Suppressor macrophage (primary cell): ENCODE measurements at places on chromosomes 3 and 15.

DNA sequence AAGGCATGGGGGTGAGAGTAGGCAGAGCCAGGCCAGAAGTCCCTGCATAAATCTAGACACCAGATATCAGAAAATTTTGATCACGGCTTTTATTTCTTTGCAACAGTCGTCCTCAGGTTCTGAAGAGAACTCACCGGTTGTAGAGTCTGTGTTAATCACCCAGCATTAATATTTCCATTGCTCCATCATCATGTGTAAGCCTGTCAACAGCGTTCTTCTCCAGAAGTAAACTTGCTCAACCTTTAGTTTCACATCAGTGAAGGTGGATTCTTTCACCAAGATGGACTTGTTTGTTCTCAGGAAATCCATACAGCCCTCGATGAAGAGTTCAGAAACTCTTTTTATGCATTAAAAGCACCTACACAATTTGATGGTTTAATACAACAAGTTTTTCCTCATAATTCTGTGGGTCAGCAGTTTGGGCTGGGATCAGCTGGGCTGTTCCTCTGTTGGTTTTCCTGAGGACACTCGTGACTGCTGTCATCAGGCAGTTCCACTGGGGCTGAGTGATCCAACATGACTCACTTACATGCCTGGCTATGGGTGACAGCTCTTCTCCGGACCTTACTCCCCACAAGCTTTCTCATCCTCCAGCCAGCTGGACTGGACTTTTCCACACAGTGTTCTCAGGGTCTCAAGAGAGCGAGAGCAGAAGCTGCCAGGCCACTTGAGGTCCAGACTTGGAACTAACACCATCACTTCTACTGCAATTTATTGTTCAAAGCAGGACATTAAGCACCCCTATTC, 303.4 kb downstream of the ZNF621 start:
- peak; percentile 91 for DNase-seq

GRCh38 chr3:56857178-56857577, 55.4 kb upstream of the ARHGEF3 start:
- DNase-seq: no peak

- DNase-seq: peak; percentile 7
These were observed 99.0 kb downstream of the TMCC1 start for GRCh38 chr3:129794311-129795185.

DNA sequence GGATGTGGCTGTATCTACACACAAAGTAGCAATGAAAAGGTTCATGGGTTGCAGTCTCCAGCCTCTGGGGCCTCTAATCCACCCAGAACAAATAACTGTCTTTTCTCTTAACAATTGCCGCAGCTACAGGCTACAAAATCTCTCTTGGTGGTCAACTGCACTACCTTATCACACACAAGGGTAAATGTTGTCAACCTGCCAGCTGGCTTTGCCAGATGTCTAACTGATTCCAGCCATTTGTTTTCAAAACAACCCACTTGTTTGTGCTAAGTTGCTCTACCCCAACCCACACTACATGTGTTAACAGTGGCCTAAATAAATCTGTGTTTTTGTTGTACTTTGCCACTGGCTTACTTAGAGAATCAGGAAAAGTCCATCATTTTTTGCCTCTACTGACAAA, 447.3 kb downstream of the TAFA4 start:
- no peak for DNase-seq

- no peak for DNase-seq
These were observed at the start of gene SLC28A2 for GRCh38 chr15:45251888-45252287. SLC28A2 (plus strand) TSS chr15:45252234; CDS start chr15:45253216, 982 bp downstream.

GRCh38 chr15:36156879-36157427, 422.5 kb upstream of the CDIN1 start:
- DNase-seq: no peak

GRCh38 chr15:45456212-45457106, 66.1 kb downstream of the SLC30A4 start:
- peak; percentile 98 for DNase-seq

- no peak for DNase-seq
These were observed 38.9 kb upstream of the CLRN1 start for GRCh38 chr3:151011427-151011826.

DNA sequence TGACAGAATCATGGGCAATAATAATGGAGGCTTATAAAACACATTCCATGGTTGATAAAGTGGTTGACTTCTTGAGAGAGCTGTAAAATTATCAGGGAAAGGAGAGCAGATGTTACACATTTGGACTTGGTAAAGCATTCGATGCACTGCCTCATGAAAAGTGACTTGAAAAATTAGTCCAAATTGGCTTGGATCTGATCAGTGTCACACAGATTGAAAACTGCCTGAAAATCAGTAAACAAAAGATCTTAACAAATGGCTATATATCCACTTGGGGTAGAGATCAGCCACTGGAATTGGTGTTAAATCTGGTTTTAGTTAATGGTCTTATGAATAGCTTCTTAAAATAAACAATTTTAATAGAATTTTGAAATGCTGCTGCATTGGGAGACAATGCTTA, 20.3 kb downstream of the SHOX2 start:
- DNase-seq: no peak

- DNase-seq: no peak
These were observed 362.5 kb upstream of the EPHA3 start for GRCh38 chr3:88744896-88745295.

DNA sequence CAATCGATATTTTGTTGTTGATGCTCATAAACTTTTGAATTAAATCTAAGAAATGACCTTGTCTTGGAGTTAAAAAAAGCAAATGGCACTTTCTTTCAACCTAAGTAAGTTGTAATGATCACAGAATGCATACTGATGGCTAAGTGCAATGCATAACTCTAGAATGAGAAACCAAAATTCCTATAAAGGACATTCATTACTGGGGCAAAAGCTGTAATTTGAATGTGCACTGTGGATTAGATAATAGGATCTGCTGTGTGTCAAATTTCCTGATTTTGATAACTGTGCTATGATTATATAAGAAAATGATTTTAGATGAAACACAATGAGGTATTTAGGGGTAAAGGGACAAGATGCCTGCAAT, 14.3 kb downstream of the SIAH2 start:
- DNase-seq: no peak

GRCh38 chr3:3126477-3127431, at the start of gene TRNT1:
TRNT1 (plus strand) TSS chr3:3126940; CDS start chr3:3129041, 2,101 bp downstream.
- peak; percentile 98 for DNase-seq

DNA sequence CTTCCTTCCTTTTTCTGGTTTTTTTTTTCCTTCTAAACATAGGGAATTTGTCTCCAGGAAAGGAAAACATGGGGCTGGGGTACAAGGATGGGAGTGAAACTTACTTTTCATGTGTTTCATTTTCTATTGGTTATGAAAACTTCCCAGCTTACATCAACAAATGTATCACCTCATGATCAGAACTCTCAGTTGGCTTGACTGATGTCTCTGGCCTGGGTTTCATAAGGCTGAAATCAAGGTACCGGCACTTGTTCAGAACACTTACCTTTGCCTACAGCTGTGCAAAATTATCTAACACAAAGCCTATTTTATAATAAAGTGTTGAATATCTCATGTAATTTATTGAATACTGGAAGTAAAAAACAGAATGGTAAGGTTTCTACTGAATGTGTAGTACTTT, 91.8 kb upstream of the STT3B start:
- no peak for DNase-seq

GRCh38 chr3:110393941-110394340, 677.7 kb upstream of the NECTIN3 start:
- DNase-seq: no peak

DNA sequence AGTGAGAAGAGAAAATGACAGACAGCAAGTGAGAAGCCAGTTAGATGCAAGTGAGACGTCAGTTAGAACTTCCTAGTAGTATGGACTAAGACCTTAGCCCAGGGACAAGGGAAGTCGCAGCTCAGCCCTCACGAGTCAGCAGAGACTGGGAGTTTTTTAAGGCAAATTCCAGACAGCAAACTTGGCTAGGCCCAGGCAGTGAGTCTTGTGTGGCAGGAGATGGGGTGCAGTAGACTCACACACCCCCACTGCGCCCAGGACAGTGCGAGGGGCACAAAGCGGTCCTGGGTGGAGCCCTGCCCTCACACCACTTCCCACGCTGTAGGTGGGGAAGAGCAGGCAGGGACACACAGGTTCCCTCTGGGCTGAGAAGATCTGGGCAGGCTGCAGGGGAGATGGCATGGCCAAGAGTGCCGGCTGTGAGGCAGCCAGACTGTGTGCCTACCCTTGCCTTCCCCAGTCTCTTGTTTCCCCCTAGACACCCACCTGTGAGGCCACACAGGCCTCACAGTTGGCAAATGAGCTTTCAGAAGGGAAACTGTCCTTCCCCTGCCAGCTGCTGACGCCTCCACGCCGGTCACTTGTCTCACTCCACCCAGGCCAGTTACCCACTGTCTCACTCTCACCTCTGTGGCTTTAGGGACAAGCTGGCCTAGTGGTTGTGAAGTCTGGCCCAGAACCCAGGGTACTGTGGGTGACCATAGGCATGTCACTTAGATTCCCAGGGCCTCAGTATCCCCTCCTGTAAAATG, 13.7 kb upstream of the PRKCD start:
- DNase-seq: peak; percentile 86

GRCh38 chr3:81581966-81582599, 179.4 kb downstream of the GBE1 start:
- peak; percentile 45 for DNase-seq

GRCh38 chr3:51388286-51389029, 2.6 kb upstream of the RBM15B start:
- DNase-seq: peak; percentile 58

GRCh38 chr15:50051811-50052419, 67.1 kb downstream of the ATP8B4 start:
- peak; percentile 57 for DNase-seq

GRCh38 chr3:79003994-79004393, 763.8 kb downstream of the ROBO1 start:
- DNase-seq: no peak

GRCh38 chr15:49881866-49882265, 237.2 kb downstream of the ATP8B4 start:
- DNase-seq: no peak

DNA sequence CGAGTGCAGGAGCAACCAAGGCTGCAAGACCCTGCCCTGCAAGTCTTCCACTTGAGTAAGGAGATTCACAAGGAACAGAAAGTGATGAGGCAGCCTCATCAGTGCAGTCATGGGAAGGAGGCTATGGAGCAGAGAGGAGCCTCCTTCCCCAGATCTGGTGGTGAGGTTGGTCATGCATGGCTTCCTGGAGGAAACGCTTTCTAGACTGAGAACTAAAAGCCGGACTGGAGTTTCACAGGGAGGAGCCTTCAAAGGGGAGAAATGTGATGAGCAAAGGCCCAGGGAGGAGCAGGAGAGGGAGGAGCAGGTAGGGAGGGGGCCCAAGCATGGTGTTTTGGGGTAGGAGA, 139.9 kb downstream of the SRGAP3 start:
- DNase-seq: peak; percentile 72

GRCh38 chr3:196553551-196553950, 14.8 kb downstream of the WDR53 start:
- DNase-seq: no peak

- DNase-seq: no peak
These were observed 179.4 kb downstream of the VGLL4 start for GRCh38 chr3:11464356-11464755.

- DNase-seq: peak; percentile 99
These were observed at the start of gene GNB4 for GRCh38 chr3:179451265-179452175. GNB4 (minus strand) TSS chr3:179451470; CDS start chr3:179426200, 25,270 bp downstream.

DNA sequence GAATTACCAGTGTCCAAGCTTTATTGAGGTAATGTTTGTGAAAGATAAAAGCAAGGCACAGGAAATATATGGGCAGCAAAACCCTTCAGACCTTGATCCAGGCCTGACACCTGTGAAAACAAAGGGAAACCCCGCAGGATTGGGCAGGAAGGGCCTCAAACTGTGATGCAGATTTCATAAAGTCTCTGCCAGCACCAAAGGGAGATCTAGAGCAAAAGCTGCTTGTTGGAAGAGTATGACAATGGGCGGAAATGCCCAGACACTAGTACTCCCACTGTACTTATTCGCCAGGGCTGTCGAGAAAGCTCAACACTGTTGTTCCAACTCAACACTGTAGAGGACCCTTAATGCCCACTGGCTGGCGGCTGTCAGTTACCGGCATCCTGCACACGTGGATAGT, 207.9 kb downstream of the CD47 start:
- DNase-seq: no peak

DNA sequence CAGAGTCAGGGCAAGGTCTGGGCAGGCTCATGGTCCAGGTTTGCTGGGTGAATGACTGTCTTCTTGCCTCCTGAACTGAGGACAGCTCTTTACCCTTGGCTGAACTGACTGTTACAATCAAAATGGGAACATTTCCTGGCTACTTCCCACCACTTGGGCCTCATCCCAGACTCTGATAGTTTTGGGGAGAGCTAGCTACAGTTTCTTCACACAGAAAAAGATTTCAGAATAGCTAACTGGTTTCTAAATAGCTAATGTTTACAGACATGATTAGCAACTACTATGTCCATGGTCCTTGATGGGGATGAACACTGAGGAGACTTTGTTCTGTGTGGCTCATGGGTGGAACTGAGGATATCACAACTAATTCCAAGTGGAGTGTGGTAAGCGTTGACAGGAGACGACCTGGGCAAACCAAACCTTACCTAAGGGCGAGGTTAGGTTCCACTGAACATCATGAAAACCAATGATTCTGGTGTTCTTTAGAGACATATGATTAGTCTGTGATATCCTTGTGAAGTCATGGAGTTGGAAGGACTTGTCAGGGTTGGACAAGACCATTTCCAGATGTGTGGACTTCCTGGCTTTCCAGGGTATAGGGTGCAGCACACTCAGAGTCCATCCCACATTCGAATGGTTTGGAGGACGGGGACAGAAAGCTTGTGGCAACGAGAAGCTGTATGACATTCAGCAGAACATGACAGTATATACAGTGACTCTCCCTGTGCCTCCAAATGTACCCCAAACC, 7.3 kb downstream of the ALPK3 start:
- DNase-seq: no peak

GRCh38 chr3:94210256-94210655, 147.4 kb downstream of the NSUN3 start:
- no peak for DNase-seq

DNA sequence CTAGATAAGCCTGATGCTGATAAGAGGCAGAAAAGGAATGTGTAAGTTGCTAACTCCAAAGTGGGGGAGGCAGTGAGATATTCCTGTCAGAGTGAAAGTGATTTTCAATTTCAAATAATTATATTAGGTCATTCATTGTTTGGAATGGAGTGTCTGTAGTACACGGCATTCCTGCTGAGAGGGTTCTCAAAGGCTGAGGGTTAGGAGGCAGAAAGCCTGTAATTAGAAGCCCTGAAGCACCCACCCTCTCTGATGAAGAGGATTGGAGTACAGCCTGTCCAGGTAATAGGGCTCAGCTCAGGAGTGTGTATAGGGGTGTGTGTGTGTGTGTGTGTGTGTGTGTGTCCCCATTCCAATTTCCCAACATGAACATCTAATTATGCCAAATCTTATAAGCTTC, 486.8 kb downstream of the MAGI1 start:
- DNase-seq: no peak

DNA sequence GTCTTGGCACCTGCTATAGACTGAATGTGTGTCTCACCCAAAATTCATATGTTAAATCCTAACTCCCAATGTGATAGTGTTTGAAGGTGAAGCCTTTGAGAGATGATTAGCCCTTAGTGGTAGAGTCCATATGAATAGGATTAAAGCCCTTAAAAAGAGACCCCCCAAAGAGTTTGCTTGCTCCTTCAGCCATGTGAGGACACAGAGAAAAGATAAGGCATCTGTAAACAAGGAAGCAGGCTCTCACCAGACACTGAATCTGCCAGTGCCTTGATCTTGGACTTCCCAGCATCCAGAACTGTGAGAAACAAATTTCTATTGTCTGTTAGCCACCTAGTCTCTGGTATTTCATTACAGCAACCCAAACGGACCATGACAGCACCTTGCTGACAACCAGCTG, 16.6 kb downstream of the KPNA1 start:
- no peak for DNase-seq

- no peak for DNase-seq
These were observed 10.4 kb downstream of the TJP1 start for GRCh38 chr15:29811691-29812383.
